ENCODE measurements at places on chromosomes 12 and 14. TPM values are rescaled to one million over a fixed set of nuclear protein-coding genes. Genes with fewer than 3 reads are reported as not detected.

GPX2 gene
- not detected for total RNA-seq

DNA sequence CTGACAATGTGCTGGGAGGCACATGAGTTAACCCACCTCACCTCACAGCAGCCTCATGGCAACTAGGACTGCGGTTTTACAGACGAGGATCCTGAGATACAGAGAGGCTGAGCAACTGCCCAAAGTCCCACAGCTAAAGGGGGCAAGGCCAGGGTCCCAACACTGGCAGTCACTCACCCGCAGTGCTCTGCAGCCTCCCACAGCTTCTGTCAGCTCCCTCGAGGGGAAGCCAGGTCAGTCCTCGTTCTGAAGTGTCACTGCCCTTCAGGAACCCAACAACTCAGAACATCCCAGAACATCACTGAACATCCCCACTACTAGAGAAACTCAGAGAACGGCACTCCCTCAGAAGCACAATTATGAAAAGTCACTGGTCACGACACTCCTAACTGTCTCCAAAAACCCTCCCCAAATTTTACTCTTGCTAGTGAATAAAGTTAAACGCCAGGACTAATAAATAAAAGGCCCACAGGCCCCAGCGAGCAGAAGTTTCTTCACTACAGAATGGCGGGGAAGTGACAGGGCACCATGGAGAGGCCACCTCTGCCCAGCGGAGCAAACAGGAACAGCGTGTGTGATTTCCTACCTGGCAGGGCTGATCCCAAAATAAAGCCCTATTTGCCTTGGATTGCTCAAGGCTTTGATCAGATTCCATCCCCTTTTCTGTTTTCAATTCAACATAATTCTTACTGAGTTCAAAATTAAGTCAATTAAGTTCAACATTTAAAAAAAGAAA lies 75.1 kb downstream of the TTC7B start:
- no peak overlapping the region for H3K4me3 ChIP-seq
- H3K4me1 ChIP-seq: peaks cover 7% of the 10 kb centered on the region
- no peaks in the 10 kb centered on the region for H3K36me3 ChIP-seq
- H3K27me3 ChIP-seq: no peaks in the 10 kb centered on the region
- no peak overlapping the region for H3K27ac ChIP-seq

DNA sequence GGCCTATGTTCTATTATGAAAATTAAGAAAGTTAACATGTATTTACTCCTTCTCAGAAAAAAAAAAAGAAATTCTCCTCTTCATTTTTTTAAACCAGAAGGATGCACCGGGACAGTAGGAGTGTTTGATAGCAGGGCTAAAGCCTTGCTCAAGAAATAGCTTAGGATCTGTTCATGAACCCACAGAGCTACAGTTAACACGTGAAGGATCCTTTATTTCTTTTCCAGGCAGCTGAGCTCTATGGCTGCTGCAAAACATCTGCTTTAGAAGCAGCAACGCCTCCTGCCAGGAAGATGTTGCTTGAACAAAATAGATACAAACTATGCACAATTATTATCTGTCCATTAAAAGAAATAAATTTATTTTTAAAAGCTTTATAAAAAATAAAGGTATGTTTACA lies 254.8 kb downstream of the PRKD1 start:
- DNase-seq: no peak
- H3K27me3 ChIP-seq: no peaks in the 10 kb centered on the region
- H3K36me3 ChIP-seq: no peaks in the 10 kb centered on the region
- H3K27ac ChIP-seq: no peak overlapping the region
- no peaks in the 10 kb centered on the region for H3K4me1 ChIP-seq
- no peak overlapping the region for H3K4me3 ChIP-seq

DNA sequence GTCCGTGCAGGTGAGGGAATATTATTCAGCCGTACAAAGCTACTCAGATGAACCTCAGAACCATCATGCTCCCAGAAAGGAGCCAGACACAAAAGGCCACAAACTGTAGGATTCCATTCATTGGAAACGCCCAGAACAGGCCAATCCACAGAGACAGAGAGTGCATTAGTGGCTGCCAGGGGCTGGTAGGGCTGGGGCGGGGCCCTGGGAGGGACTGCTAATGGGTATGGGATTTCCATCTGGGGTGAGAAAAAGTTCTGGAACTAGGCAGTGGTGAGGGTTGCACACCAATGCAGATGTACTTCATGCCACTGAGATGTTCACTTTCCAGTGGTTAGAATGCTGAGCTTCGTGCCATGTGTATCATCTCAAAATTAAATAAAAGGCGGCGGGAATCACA lies 101.1 kb downstream of the RFLNA start:
- no peak for DNase-seq
- no peak overlapping the region for H3K27ac ChIP-seq
- no peak overlapping the region for H3K4me3 ChIP-seq
- H3K36me3 ChIP-seq: peaks cover 8% of the 10 kb centered on the region
- peaks cover 35% of the 10 kb centered on the region for H3K4me1 ChIP-seq
- no peaks in the 10 kb centered on the region for H3K27me3 ChIP-seq

DNA sequence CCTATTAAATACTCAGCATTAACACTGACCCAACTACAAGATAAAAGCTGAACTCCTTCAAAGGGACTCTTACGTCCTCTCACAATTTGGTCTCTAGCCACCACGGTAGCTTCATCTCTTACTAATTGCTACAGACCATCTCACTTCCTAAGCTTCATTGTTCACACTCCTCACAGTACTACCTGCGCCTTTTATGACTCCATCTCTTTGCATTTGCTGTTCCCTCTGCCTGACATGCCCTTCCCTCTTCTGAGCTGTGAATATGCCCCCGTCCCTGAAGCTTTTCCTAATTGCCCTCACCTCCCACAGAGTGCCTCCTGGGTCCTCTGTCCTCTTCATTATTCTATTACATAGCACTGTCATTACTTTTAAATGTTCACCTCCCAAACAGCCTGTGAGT lies 2.5 kb downstream of the EEA1 start:
- DNase-seq: no peak
- no peak overlapping the region for H3K27ac ChIP-seq
- H3K4me3 ChIP-seq: no peak overlapping the region

IL26 gene
- total RNA-seq: not detected

- H3K4me1 ChIP-seq: no peaks in the 10 kb centered on the region
- H3K27ac ChIP-seq: no peak overlapping the region
- no peak for DNase-seq
- H3K27me3 ChIP-seq: no peaks in the 10 kb centered on the region
- no peaks in the 10 kb centered on the region for H3K36me3 ChIP-seq
Observed at GRCh38 chr14:68011406-68012028, 191.9 kb downstream of the RAD51B start.

Measured in thyroid gland (tissue), 4 donors.